ENCODE measurements at places on chromosomes 4 and X.

- DNase-seq = no peak
Measured at GRCh38 chr4:111066887-111067286, 444.0 kb upstream of the PITX2 start.

DNA sequence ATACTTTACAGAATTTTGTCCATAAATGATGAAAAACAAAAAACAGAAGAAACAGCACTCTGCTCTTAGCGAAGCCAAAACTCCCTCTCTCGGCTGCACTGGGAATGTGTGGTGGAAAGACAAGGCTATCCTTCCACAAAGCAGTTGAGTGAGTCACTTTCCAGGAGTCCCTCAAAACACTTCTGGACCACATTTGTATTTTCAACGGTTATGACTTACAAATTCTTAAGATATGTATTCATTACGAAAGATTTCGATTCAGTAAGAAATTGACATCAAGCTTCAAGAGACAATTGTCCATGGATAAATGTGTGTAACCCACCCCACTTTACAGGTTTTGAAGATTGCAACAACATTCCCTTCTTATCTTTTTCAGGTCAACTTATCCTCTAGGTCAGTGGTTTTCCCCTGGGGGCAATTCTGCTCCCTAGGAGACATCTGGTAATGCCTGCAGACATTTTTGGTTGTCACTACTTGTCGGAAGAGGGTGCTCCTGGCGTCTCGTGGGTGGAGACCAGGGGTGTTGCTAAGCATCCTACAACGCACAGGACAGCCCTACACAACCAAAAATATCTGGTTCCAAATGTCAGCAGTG lies 66.7 kb upstream of the MTNR1A start:
- DNase-seq = no peak

DNA sequence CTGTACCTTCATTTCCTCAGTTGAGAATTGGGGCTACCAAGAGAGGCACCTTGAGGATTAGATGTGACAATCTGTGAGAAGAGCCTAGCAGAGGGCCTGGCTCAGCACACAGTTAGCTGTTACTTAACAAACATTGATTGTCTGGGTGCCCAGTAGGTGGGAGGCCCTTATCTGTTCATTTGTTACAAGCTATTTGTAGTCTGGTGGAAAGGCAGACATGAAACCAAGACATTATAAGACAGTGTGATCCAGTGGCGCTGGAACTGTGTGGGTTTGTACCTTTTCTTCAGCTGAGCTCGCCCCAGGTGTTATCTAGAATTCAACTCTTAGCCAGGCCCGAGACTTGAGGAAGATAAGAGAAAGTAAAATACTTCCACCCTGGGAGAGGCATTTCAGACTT lies 16.9 kb downstream of the AKAP4 start:
- no peak for DNase-seq

DNA sequence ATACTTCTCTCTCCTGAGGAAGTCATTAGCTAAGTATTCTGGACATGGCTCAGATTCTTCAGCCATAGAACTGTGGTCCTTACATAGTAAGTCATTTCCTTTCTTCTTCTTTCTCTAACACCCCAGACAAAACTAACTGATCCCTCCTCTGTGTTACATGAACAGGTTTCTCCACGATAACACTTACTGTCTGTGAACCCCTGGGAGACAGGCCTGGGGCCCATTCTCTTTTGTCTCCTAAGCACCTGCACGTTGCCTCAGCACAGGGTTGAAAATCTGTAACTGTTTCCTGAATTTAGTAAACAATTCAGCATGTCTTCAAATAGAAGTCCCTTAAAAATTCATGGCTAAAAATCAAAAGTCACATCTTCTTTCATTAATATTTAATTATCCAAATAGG lies 24.7 kb downstream of the APBB2 start:
- DNase-seq = no peak

GRCh38 chrX:153631907-153632594 lies 15.0 kb upstream of the DUSP9 start:
- DNase-seq = no peak

- DNase-seq = no peak
Measured at GRCh38 chr4:152735396-152735859, 44.1 kb downstream of the TIGD4 start.

GRCh38 chrX:32873786-32874185 lies 337.6 kb downstream of the DMD start:
- no peak for DNase-seq

DNA sequence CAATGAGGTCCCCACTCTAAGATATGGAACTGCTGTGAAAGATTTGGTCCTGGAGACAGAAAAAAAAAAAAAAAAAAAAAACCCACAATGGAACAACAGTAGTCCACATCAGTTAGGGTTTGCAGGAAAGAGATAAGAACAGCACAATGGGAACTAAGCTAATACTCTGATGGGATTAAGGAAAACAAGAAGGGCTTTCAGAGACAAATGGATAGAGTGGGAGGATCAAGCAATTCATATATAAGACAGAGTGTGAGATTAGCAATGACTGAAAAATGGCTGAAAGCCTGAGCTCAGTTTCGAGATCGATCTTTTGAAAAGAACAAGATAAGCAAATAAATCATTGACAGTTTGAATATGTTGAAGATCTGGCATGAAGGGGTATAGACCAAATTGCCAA lies 188.4 kb upstream of the TRPC5 start:
- DNase-seq = no peak

- DNase-seq = no peak
Measured at GRCh38 chrX:135264206-135264605, 12.3 kb downstream of the ETDA start.

- DNase-seq = no peak
Measured at GRCh38 chrX:653306-653705, 22.7 kb downstream of the SHOX start.

GRCh38 chr4:140641789-140642439 lies 73.2 kb upstream of the UCP1 start:
- no peak for DNase-seq

DNA sequence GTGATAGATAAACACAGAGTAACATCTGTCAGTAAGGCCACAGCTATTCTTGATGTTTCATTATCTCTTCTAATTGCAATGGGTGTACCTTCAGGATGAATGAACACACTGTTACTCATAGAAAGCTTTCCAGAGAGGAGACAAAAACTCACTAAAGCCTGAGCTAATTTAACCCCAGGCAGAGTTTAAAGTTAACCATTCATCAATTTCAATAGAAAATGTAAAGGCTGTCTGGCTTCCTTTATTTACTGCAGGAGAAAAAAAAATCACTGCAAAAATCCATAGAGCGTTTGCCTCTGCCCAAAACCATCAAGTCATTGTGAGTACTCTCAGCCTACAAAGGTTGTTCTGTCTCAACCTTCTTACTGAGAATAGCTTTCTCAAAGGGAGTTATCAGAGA lies 376.9 kb downstream of the PPP4R3C start:
- no peak for DNase-seq
